ENCODE measurements at places on chromosomes 1 and 21.
A peak's percentile ranks its signal among the peaks of the same experiment; 100 is the strongest.

GRCh38 chr1:245404527-245404926 is 249.7 kb downstream of the KIF26B start:
- H3K36me3 ChIP-seq = no peaks in the 10 kb centered on the region
- H3K27me3 ChIP-seq = peaks cover 7% of the 10 kb centered on the region
- no peak overlapping the region for H3K27ac ChIP-seq

DNA sequence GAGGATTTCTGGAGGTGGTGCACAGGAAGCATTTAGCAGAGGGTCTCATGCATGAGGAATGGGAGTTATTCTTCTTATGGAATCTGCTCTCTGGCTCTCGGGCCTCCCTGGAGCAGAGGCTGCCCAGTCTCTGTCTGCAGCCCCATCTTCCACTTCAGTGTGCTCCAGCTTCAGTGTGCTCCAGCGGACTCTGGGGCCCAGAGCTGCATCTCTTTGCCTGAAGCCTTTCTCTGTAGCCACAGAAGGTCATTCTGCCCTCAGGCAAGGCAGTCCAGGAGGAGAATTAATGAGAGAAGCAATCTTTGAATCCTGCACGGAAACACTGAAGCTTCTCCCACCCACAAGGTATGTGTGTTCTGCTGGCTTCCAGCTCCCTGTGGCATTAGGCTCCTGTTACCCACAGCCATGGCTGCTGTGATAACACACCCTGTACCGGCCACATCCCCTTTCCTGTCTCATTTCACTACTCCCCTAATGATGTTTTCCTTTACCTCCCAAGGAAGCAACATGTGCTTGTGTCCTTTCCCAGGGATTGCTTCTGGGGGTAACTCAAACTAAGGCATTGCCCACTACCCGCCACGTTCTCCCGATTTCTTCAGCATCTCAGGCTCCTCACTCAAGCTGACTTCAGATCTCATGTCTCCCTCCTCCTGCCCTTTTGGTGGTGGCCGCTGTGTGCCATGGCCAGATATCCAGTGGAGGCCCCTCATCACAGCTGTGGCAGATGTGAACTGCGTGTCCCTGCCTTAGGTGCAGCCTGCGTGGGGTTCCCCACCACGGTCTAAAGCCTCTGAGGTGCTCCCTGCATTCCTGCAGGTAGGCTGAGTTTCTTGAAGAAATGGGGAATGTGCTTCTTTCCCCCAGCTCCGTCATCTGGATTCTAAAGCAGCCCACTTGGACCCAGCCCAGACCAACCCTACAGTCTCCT is 181.2 kb upstream of the GALNT2 start:
- peaks cover 3% of the 10 kb centered on the region for H3K4me1 ChIP-seq
- DNase-seq = no peak
- H3K36me3 ChIP-seq = no peaks in the 10 kb centered on the region

DNA sequence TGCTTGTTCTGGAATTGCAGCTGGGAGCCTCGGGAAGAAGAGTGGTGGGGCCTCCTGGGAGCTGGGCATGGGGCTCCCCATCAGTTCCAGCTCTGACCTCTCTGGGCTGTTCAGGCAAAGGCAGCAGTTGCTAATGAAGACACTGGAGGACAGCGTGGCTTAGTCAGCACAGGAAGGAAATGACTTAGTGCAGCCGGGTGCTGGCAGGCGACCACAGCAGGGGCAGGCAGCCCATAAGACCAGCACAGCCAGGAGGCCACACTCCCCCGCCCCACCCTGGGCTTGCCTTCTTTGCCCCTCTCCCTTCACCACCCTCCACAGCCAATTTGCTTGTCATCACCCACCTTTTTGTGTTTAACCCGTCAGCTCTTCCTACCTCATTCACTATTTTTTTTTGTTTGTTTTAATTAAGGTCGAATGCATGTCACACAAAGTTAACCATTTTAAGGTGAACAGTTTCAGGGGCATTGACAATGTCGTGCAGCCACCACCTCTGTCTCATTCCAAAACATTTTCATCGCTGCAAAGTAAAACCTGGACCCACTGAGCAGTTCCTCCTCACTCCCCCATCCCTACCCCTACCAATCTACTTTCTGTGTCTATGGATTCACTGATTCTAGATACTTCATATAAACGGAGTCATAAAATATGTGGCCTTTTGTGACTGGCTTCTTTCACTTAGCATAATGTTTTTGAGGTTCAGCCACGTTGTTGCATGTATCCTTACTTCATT is 10.9 kb downstream of the OLIG2 start:
- DNase-seq = no peak
- no peaks in the 10 kb centered on the region for H3K4me1 ChIP-seq
- peaks cover 70% of the 10 kb centered on the region for H3K27me3 ChIP-seq
- H3K36me3 ChIP-seq = no peaks in the 10 kb centered on the region
- no peak overlapping the region for H3K4me3 ChIP-seq
- no peak overlapping the region for H3K27ac ChIP-seq

- H3K27ac ChIP-seq = no peak overlapping the region
- H3K27me3 ChIP-seq = no peaks in the 10 kb centered on the region
- no peaks in the 10 kb centered on the region for H3K36me3 ChIP-seq
- DNase-seq = no peak
- no peaks in the 10 kb centered on the region for H3K4me1 ChIP-seq
- H3K4me3 ChIP-seq = no peak overlapping the region
These were observed 20.1 kb upstream of the COQ8A start for GRCh38 chr1:226919995-226920394.

GRCh38 chr1:12164210-12164609 is 2.6 kb upstream of the TNFRSF1B start:
- no peaks in the 10 kb centered on the region for H3K36me3 ChIP-seq
- no peak overlapping the region for H3K27ac ChIP-seq
- DNase-seq = no peak
- peaks cover 55% of the 10 kb centered on the region for H3K27me3 ChIP-seq

DNA sequence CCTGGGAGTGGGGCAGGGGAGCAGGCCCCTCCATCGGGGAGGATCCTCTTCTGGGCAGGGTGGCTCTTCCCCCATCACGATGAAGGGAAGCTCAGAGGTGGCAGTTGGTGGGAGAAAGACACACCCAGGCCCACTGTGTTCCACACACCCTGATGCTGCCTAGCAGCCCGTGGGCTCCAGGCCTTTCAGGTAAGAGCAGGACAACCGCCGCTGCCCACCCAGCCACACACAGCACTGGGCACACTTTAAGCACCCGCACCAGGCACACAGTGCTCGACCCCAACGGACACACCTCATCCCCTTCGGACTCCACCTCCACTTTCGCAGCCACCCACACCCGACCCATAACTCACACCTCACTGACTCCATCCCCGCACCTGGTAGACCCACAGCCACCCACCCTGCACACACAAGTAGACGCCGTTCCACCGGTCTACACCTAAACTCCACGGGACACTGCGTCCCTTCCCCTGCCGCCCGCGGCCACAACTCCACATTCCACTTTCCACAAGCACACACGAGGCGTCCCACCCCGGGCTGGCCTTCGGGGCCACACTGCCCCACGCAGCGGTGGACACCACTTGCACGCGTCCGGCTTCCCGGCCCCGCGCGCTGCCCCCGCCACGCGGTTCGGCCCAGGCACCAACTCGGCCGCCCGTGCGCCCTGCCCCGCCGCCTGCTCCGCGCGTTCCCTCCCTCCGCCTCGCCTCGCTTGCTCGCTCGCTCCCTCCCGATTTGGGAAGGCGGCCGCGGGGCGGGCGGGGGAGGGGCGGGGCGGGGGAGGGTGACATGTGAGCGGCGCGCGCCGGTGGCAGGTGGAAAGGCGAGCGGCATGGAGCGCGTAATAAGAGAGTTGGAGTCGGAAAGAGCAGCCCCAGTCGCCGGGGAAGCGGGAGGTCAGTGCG is at the start of gene KCNQ4:
TSS of gene KCNQ4 (plus strand) at position 787 of the 905 bp plus-strand sequence. CDS start 307 bp downstream, outside the sequence.
- peaks cover 14% of the 10 kb centered on the region for H3K4me1 ChIP-seq
- H3K27ac ChIP-seq = peak within 1 kb of the TSS; percentile 69
- peak within 1 kb of the TSS; percentile 69 for H3K4me3 ChIP-seq
- DNase-seq = peak; percentile 48
- peaks cover 49% of the 10 kb centered on the region for H3K27me3 ChIP-seq

GRCh38 chr1:17119076-17119772 is at the start of gene PADI2:
Gene PADI2, minus strand, starts transcription at chr1:17119451. Its CDS starts 80 bp downstream, at chr1:17119371.
- no peak within 1 kb of the TSS for H3K27ac ChIP-seq
- peak within 1 kb of the TSS; percentile 54 for H3K4me3 ChIP-seq
- H3K4me1 ChIP-seq = peaks cover 3% of the 10 kb centered on the region
- H3K27me3 ChIP-seq = peaks cover 76% of the 10 kb centered on the region
- no peaks in the 10 kb centered on the region for H3K36me3 ChIP-seq

DNA sequence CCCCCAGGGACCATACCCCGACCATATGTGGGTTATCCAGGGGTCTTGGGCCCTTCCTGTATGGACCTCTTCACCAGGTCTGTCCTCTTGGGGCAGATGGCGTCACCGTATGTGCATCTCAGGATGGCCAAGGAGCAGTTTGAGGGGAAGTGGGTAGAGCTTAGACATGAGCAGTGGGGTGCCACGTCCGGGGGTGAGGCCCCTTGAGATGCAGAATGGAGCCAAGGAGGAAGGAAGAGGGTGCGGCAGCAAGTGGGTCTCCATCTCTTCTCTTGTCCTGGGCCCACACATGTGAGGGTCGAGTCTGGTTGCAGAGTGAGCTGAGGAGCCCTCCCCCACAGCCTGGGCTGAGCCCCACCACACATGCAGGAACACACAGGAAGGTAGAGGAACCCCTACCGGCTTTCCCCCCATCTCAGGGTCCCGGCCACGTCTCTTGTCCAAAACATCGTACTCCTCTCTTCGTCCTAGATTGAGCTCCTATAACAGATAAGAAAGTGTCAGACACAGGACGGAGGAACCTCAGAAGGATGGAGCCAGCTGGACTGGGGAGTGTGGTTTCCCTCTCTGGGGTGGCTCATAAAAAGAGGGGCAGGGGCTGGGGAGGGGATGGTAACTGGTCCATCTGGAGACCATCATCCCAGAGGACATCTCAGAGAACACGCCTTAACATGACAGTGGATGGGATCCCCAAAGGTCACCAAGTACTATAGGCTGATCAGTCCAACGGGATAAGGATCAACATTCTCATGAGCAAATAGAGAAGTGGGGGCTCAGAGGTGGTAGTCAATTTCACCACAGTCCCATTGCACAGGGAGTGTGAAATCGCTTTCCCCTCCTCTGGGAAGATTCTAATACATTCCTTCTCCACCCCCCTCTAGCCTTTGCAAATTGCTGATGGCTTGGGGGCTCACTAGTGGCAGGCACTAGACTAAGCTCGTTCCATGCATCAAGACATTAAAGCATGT is 79.9 kb downstream of the CD247 start:
- peaks cover 52% of the 10 kb centered on the region for H3K27me3 ChIP-seq
- DNase-seq = no peak
- peaks cover 1% of the 10 kb centered on the region for H3K36me3 ChIP-seq
- H3K4me3 ChIP-seq = peak overlapping the region; percentile 59

DNA sequence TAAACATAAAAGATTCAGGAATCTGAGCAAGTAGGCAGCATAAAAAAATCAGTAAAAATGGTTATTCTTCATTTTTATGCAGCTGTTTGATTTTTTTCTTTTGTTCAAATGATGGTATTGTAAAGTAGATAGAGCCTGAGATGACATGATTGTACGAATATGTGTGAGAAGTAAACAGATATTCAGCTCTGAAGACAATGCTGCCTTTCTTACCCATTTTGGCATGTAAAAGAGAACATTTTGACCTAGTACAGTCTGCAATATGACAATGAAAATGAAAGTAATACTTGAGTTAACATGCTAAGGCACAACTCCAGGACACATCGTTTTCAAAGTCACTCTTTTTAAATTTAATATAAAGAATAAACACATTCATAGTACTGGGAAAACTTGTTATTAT is 95.7 kb upstream of the NCAM2 start:
- no peaks in the 10 kb centered on the region for H3K36me3 ChIP-seq
- no peak overlapping the region for H3K27ac ChIP-seq
- no peak overlapping the region for H3K4me3 ChIP-seq

- no peaks in the 10 kb centered on the region for H3K36me3 ChIP-seq
- no peak overlapping the region for H3K27ac ChIP-seq
- peaks cover 7% of the 10 kb centered on the region for H3K27me3 ChIP-seq
These were observed 39.9 kb upstream of the AK4 start for GRCh38 chr1:65108025-65108642.

Data from progenitor cell of endocrine pancreas (in vitro differentiated cells).